ENCODE measurements at places on chromosomes 5 and 9.

- no peak for DNase-seq
These were observed 412.8 kb upstream of the PIK3R1 start for GRCh38 chr5:67802766-67803165.

DNA sequence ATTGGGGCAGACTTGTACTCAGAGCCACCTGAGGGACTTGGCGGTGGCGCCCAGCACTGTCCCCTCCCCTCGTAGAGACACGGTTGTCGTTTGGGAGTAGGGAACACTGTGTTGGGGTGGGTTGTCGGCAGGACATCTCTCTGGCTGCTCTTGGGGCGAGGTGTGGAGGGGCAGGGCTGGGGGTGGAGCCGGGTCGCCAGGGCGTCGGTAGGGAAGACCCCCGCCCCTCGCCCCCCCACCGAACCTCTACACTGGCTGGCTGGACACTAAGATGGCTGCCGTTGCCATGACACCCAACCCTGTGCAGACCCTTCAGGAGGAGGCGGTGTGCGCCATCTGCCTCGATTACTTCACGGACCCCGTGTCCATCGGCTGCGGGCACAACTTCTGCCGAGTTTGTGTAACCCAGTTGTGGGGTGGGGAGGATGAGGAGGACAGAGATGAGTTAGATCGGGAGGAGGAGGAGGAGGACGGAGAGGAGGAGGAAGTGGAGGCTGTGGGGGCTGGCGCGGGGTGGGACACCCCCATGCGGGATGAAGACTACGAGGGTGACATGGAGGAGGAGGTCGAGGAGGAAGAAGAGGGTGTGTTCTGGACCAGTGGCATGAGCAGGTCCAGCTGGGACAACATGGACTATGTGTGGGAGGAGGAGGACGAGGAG lies 778 bp downstream of the TRIM41 start:
- no peak for DNase-seq

DNA sequence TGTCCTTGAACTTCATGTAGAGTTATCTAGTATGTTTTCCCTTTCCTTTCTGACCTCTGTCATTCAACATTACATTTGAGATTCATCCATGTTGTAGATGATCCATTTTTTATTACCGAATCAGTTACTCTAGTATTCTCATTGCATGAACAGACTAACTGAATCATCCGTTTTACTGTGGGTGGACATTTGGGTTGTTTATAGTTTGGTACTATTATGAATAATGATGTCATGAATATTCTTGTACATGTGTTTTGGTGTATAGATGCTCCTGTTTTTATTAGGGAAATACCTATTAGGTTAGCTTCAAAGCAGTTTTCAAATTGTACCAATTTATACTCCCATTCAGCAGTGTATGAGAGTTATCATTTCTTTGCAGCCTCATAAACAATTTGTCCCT lies 94.3 kb upstream of the NIPAL4 start:
- no peak for DNase-seq

- DNase-seq, result no peak
These were observed 1387.7 kb downstream of the MAT2B start for GRCh38 chr5:164893071-164893470.

DNA sequence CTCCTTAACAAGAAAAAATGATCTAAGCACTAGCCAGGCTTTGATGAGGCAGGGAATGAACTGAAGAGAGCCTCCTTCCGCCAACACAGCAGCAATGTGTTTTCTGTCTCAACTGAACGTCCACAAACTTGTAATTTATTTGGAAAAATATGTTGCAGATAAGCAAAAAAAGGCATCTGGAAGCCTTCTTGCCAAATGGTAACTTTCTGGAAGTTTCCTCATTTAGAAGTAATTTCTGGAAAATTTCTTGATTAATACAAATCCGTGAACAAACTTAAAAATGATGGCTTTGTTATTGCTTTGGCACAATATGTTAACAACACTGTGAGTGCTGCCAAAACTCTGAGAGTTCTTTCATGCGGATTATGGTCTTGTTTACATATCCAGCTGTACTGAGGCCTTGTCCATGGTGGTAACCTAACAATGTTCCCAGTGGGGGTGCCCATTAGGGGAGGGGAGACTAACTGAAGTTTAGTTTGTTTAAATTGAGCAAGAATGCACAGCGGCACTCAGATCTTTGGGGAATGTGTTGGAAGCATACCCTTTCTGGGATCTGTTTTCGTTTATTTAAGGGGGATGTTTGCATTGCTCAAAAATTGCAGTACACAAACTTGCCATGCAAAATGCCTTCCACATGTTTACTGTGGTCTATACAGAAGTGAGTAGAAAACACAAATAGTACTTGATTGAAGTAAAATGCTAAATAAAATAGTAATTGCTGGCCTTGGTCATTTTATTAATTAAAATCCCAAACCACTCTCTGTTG lies 334.7 kb downstream of the NR2F1-AS1 start:
- peak; percentile 60 for DNase-seq

- no peak for DNase-seq
These were observed 1.2 kb upstream of the AGPAT2 start for GRCh38 chr9:136688274-136689107.

- no peak for DNase-seq
These were observed 272.8 kb downstream of the GAS1 start for GRCh38 chr9:86674487-86674886.

DNA sequence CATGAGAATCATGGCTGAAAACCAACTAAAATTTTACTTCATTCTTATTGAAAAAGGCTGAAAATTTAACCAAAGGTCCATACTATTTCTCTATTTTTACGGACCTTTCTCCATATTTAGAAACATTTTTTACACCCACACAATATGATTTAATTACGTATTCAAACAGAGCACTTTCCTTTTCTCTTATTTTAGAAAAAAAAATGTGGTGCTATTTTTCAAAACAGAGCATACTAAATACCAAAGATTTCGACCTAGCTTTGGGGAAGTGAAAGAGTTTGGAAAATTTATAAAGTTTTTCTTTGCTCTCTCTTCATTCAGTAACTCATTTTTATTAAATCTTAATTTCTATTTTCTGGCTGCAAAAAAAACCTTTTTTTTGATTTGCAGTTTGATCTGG lies 38.1 kb downstream of the RNF145 start:
- DNase-seq, result no peak

DNA sequence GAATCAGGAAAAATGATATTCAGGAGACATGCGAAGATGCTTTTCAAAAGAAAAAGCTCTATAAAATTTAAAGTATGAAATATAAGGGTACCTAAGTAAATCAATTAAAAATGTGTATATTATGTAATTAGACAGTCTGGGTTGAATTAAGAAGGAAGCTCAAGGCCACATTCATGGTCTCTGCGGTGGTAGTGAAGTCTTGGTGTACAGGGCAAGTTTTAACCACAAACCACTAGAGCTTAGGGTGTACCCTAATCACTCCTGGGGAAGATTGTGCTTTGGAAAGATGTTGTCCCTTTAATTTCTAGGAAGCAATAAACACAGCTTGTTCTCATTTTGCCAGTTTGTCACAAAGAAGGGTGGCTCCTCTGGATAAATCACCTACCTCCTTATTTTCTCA lies 287.2 kb upstream of the ZNF608 start:
- no peak for DNase-seq

GRCh38 chr5:41978676-41979075 lies 53.6 kb downstream of the FBXO4 start:
- no peak for DNase-seq

GRCh38 chr5:150625831-150626746 lies 14.4 kb upstream of the SYNPO start:
- DNase-seq, result no peak

DNA sequence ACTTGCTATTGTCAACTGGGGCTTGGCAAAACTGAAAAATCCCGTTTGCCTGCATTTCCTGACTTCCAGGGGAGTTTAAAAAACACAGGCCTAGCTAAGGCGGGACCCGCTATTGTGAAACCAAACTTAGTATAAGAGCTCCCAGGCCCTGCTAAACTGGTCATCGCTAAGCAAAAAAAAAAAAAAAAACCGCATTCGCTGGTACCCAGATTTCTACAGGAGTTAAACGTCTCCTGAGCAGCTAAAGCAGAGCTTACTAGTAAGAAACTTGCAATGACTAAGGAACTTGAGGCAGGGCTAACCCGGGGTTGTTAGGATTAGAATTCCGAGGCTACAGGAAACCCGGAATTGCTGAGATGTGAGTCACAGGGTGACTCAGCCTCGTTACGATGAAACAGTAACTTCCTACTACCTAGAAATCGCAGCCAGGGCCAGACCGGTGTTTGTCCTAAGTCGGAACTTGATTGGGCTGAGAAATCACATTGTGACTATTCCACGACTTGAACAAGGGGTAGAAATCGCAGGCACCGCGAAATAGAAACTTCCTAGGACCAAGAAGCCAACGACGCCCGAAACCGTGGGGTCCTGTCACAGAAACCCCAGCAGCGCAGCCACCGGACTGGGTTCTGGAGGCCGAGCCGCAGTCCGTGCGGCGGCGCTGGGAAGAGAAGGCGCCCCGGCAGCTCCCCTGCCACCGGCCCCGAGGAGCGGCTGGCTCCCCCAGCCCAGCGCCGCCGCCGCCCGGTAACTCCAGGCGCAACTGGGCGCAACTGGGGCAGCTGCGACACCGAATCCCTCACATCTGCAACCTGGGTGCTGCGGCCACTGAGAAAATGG lies 89.4 kb downstream of the ANXA2R start:
- DNase-seq, result no peak

DNA sequence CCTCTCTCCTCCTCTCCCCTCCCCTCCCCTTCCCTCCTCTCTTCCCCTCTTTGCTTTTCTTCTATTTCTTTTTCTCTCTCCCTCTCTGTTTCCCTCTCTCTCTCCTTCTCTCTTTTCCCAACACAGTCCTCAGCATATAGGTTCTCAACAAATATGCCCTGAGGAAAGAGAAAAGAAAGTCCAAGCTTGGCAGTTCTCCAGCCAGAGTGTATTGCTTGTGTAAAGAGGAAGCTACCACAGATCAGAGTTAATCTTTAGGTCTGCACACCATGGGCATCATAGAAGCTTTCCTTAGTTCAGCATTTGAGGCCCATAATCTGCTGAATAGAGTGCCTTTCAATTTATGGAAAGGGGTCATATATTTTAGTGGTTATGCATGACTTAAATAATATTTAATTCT lies 382.8 kb upstream of the WWC1 start:
- DNase-seq, result no peak

GRCh38 chr5:171418982-171419687 lies at the start of gene FGF18:
Gene FGF18 (plus strand): TSS chr5:171419647. CDS start chr5:171420200, 553 bp downstream.
- DNase-seq, result no peak

DNA sequence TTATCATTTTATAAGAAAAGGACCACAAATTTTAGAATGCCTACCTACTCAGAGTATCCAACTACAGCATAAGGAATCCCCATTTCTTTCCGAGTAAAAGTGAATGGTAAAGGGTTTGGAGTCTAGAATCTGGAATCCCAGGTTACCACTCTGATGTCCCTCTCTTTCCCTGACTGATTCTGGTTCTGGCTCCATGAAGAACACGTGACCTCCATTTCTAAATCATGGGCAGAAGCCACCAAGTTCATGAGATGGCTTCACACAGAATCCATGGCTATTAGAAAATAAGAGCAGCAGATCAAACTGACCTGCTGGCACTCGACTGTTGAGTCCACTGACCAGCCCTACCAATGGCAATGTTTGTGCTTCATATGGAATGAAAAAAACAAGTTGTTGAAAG lies 40.7 kb downstream of the PFDN1 start:
- no peak for DNase-seq

DNA sequence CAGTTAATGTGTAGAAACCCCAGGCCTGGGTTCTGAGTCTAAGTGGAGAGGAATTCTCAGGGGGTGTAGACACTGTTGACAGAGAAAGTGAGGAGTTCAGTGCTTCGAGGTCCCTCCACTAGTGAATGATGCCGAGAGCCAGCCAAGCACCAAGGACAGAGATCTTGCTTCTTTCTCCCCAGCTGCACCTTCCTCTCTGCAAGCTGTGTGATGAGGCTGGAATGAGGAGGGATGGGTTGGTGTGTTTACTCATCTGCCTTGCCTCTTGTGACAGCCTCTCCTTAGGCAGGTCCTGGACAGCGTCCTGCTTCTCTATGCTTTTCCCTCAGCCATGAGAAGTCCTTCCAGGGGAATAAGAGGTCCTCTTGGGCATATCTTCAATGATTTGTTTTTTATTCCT lies 35.3 kb downstream of the HNRNPH1 start:
- no peak for DNase-seq

- no peak for DNase-seq
These were observed 30.7 kb downstream of the ERGIC1 start for GRCh38 chr5:172864747-172865146.

GRCh38 chr5:57839025-57839424 lies 356.4 kb upstream of the ACTBL2 start:
- no peak for DNase-seq

GRCh38 chr9:107340920-107341632 lies 58.0 kb downstream of the RAD23B start:
- peak; percentile 36 for DNase-seq

DNA sequence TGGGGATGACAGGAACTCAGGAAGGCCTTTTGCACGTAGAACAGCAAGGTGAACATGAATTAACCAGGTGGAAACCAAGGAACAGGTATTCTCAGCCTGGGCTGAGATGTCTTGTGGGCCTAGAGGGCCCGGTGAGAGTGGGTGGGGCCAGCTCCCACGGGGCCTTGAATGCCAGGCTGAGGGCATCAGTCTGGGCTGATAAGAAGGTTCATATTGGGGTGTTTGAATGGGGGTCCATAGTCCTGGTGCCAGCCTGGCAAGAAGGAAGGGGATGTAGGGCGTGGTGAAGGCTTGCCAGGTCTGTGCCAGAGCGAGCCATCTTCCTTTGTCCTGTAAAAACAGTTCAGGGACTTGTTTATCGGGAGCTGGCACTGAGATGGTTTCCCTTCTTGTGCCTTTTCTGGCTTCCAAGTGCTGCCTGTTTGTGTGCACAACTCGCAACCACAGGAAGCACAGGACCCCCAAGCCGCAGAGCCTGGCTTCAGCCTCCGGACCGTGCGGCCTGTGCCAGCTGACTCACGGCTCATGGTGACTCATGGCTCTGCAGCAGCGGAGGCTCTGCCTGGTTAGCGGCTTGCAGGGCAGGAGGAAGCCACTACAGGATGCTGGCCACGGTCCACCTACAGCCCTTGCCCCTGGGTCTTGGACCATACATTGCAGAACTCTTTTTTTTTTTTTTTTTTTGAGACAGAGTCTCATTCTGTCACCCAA lies 2.4 kb downstream of the CARD19 start:
- peak; percentile 29 for DNase-seq

DNA sequence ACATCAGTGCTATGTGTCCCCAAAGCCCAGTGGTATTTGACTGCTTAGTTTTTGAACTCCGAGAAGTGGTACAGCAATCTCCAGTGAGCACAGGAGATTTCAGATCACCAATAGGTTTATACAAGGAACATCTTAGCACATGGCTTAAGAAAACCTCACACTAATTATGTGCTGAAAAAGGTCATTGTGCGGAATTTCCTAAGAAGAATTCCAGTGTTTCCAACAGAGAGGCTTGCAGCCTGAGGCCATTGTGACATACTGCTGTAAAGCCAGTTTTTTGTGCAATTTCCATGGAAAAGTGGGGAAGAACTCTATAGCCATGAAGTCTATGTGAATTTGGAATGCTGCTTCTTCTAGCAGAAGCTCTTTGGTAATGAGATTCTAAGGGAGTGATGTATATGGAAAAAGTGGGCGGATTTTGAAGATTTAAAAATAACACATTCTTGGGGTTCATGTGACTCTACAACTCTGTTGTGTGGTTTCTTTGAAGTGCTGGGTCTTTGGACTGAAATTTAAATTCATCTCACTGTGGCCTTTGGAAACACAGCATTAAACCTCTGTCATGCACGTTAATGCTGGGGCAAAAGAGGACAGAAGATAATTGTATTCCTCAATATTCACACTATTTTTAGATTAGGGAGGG lies 110.5 kb upstream of the CD180 start:
- DNase-seq, result no peak

- peak; percentile 4 for DNase-seq
These were observed 194.3 kb downstream of the PALM2AKAP2 start for GRCh38 chr9:109974143-109974917.

- DNase-seq, result peak; percentile 50
These were observed 616.4 kb upstream of the NUDT12 start for GRCh38 chr5:104178829-104179456.

- no peak for DNase-seq
These were observed 124.0 kb downstream of the CARTPT start for GRCh38 chr5:71843111-71843510.

Data from hippocampal formation (tissue), 2 donors.